Psoas muscle (tissue), 8 donors: ENCODE measurements at places on chromosomes 6 and 20. TPM values are rescaled to one million over a fixed set of nuclear protein-coding genes. Genes with fewer than 3 reads are reported as not detected.

DNA sequence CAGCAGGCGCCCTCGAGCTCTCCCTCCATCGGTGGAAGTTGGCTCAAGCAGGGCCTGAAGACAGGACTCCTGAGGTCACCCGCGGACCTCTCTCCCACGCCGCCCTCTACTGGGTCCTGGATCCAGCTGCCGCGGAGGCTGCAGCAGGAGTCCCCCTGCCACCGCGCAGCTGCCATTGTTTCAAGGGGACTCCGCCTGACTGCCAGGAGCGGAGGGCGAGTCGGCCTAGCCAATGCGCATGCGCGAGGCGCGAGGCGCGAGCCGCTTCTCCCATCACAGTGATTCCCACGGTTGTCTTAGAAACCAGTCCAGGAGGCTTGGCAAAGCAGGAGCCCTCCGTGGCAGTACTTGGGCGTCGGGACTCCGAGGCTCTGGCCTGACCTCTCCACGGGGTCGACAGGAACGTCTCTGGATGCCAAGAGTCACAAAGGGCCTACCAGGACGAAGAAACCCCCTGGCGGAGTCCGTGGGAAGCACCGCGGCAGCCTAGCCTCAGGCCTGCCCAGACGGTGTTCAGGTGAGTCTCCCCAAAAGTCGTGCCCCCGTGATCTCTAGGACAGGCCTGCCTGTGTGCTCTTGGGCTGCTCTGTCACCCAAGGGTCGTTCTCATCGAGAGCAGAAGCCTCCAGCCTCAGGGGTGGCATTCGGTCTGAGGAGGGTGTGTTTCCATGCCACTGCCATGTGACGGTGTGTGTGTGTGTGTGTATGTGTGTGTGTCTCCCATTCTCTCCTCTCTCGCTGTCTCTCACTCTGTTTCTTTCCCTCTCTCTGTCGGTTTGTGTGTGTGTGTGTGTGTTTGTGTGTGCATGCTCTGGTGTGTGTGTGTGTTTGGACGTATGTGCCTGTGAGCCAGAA lies 290.6 kb upstream of the ZNF337 start:
- no peaks in the 10 kb centered on the region for H3K27me3 ChIP-seq
- DNase-seq, result peak; percentile 30
- no peak overlapping the region for H3K27ac ChIP-seq
- H3K4me3 ChIP-seq, result peak overlapping the region; percentile 57

The ZKSCAN4 gene
- total RNA-seq, result 1.0 TPM

DNA sequence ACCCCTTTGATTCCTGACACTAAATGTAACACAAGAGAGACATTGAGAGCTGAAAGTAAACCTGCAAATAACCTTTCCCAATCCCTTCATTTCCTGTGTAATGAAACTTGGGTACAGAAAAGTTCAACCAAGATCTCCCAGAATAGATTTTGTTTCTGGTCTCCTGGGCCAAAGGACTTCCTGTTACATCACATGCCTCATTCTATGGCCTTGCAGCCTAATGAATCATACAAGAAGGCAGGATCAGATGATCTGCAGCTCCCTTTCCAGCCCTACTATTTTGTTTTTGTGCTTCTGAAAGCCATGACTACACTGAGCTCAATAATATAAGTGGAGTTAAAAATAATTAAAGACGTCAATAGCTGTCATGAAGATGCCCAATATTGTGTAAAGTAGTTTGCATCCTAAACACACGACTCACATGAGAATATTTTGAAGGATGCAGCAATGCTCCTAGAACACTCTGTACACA lies 73.4 kb upstream of the NOX3 start:
- no peaks in the 10 kb centered on the region for H3K27me3 ChIP-seq
- peak overlapping the region; percentile 82 for H3K27ac ChIP-seq
- no peaks in the 10 kb centered on the region for H3K36me3 ChIP-seq
- H3K4me1 ChIP-seq, result peaks cover 7% of the 10 kb centered on the region
- no peak for DNase-seq

The ADGRF5 gene
- total RNA-seq, result 23.6 TPM

DNA sequence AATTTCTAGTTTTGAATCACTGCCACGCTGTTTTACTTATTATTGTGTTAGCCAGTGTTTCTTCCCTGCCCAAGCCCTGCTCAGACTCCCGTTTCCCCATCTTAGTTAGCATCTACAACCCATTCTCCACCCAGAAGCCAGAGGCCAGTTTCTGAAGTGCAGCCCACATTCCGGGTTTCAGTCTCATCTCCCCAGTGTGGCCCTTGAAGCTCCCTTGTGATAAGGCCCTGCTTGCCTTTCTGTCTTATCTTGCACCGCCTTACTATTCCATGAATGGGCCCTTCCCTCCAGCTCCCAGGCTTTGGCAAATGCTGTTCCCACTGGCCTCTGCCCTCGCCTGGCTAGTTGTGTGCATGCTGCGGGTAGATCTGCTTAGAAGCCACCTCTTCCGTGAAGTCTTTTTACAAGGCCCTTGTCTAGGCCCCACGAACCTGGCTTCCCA lies 41.1 kb downstream of the TOX2 start:
- no peak overlapping the region for H3K4me3 ChIP-seq
- no peak overlapping the region for H3K27ac ChIP-seq
- H3K27me3 ChIP-seq, result peaks cover 3% of the 10 kb centered on the region
- no peaks in the 10 kb centered on the region for H3K36me3 ChIP-seq

The ADTRP gene
- total RNA-seq, result not detected

- peak; percentile 39 for DNase-seq
- peaks cover 4% of the 10 kb centered on the region for H3K36me3 ChIP-seq
- peaks cover 23% of the 10 kb centered on the region for H3K4me1 ChIP-seq
- H3K4me3 ChIP-seq, result peak overlapping the region; percentile 83
Measured at GRCh38 chr6:26286168-26286877, 78.7 kb upstream of the BTN3A2 start.

The HAO1 gene
- not detected for total RNA-seq

The GRM1 gene
- not detected for total RNA-seq

The VSX1 gene
- total RNA-seq, result 0.48 TPM

The MUC21 gene
- total RNA-seq, result not detected

The MAP7 gene
- 0.46 TPM for total RNA-seq

DNA sequence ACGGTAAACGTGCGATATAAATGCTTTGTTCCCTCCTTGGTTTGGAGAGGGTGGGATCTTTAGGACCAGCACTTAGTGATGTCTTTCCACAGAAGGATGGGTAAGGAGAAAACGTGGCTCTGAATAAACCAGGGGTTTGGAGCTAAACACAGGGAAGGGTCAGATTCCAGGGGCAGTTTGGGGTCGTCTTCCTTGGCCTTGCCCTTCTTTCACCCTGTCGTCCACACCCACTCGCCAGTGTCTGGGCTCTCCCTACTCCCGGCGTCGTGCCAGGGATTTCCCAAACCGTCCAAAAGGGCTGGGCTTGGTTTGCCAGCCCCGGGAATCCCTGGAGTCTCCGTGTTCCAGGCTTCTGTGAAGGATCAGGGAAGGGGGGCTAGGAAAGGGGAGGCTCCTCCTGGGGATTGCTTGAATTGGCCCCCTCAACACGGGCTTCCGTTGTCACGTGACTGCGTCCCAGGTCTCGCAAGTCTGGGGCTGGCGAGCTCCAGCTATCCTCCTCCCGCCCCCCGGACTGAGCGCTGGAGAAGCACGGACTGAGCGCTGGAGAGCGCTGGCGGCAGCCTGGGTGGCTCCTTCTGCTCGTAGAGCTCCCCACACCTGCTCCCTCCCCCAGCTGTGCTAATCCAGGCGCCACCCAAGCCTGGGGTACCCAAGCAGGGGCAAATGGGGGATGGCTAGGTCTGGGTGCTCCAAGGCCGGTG lies 9.4 kb upstream of the ARMC12 start:
- no peaks in the 10 kb centered on the region for H3K36me3 ChIP-seq
- peaks cover 70% of the 10 kb centered on the region for H3K4me1 ChIP-seq
- peak overlapping the region; percentile 75 for H3K4me3 ChIP-seq
- DNase-seq, result peak; percentile 98

- H3K27ac ChIP-seq, result no peak overlapping the region
- peaks cover 22% of the 10 kb centered on the region for H3K4me1 ChIP-seq
- H3K27me3 ChIP-seq, result no peaks in the 10 kb centered on the region
- no peak for DNase-seq
- peaks cover 56% of the 10 kb centered on the region for H3K36me3 ChIP-seq
Measured at GRCh38 chr6:15522856-15523529, 139.8 kb downstream of the DTNBP1 start.

GRCh38 chr6:70270287-70271005 lies 32.4 kb downstream of the COL9A1 start:
- no peaks in the 10 kb centered on the region for H3K4me1 ChIP-seq
- no peak overlapping the region for H3K27ac ChIP-seq
- H3K27me3 ChIP-seq, result no peaks in the 10 kb centered on the region

DNA sequence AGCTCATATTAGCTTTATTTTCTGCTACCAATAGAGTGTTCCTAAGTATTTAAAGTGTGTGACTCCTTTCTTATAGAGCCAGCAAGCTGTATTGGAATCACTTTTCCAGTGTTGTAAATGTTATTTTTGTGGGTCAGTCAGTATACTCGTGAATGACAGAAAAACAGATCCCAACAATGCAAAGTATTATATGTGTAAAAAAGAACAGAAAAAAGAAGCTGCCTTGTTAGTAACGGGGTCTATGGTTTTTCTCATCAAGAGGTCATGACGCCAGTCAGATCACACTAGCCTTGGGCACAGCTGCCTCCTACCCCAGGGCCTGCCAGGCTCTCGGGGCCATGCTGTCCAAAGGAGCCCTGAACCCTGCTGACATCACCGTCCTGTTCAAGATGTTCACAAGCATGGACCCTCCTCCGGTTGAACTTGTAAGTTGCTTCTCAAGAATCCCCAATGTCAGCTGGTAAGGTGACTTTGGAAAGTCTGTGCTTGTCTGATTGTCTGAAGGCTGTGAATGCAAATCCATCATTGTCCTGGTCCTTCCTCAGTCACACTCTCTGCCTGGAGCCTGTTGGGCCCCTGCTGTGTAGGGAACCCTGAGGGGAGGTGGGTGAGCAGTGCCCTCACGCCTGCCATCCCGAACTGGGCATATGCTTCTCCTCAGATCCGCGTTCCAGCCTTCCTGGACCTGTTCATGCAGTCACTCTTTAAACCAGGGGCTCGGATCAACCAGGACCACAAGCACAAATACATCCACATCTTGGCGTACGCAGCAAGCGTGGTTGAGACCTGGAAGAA lies 9.8 kb downstream of the NELFCD start:
- peaks cover 11% of the 10 kb centered on the region for H3K36me3 ChIP-seq
- no peak overlapping the region for H3K27ac ChIP-seq
- H3K27me3 ChIP-seq, result no peaks in the 10 kb centered on the region
- H3K4me3 ChIP-seq, result no peak overlapping the region

The PHACTR3 gene
- total RNA-seq, result not detected

The OVOL2 gene
- total RNA-seq, result not detected

GRCh38 chr6:73857341-73857890 lies 161.4 kb downstream of the CD109 start:
- H3K4me1 ChIP-seq, result no peaks in the 10 kb centered on the region
- H3K27me3 ChIP-seq, result no peaks in the 10 kb centered on the region
- no peak overlapping the region for H3K27ac ChIP-seq

The SLC29A1 gene
- 29.6 TPM for total RNA-seq

DNA sequence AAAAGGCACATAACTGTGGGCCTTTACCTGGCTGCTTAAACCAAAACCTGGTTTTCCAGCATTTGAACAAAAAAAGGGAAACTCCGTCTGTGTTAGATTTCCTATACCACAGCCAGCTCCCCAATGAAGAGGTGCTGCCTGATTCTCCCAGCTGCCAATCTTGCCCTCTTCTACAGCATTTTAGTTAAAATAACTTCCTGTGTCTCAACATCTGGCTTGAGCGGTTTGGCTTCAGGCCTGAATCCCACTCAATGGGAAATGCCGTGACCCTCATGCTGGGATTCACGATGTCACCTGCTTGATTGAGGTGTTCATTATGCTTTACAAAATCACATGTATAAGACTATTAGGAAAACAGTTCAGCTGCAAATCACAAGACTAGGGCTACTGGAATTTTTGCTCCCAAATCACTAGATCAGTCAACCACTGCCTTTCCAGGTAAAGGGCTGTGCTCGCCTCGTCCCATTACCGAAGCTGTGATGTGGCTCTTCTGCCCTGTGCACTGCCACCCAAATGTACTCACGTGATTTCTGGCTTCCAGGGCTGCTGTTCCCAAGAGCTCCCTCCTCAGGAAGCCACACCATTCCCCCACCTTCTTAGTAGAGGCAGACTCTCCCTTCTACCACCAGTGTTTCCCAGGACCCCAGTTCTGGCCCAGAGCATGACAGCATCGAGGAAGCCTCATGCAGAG lies 94.6 kb downstream of the PSMG4 start:
- peaks cover 48% of the 10 kb centered on the region for H3K4me1 ChIP-seq
- DNase-seq, result no peak
- no peak overlapping the region for H3K4me3 ChIP-seq
- no peaks in the 10 kb centered on the region for H3K27me3 ChIP-seq
- H3K36me3 ChIP-seq, result no peaks in the 10 kb centered on the region

The C4A gene
- 10.4 TPM for total RNA-seq

DNA sequence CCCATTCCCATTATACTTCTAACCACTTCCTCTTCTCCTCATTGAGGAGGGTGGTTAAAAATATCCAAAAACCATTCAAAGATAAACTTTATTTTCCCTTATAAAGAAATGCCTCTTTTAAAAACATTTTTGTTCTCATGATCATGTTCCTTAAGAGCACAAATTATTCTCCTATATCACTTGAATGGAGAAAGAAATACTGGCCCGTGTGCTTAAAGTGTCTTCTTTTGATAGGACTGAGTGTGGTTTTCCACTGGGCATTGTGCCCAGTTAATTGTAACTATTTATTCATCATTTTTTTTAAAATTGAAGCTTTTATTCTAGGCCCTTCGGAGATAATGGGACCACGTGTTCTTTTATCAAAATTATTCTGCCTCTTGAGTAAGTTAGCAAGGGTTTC lies 871.5 kb downstream of the QKI start:
- H3K27me3 ChIP-seq, result peaks cover 2% of the 10 kb centered on the region
- no peaks in the 10 kb centered on the region for H3K4me1 ChIP-seq
- H3K27ac ChIP-seq, result no peak overlapping the region
- no peak for DNase-seq
- H3K4me3 ChIP-seq, result no peak overlapping the region
- no peaks in the 10 kb centered on the region for H3K36me3 ChIP-seq

The ID4 gene
- total RNA-seq, result 1.3 TPM

The BAK1 gene
- total RNA-seq, result 18.6 TPM

- no peaks in the 10 kb centered on the region for H3K36me3 ChIP-seq
- no peaks in the 10 kb centered on the region for H3K27me3 ChIP-seq
- no peak overlapping the region for H3K4me3 ChIP-seq
Measured at GRCh38 chr6:38610050-38610625, 29.6 kb downstream of the BTBD9 start.

DNA sequence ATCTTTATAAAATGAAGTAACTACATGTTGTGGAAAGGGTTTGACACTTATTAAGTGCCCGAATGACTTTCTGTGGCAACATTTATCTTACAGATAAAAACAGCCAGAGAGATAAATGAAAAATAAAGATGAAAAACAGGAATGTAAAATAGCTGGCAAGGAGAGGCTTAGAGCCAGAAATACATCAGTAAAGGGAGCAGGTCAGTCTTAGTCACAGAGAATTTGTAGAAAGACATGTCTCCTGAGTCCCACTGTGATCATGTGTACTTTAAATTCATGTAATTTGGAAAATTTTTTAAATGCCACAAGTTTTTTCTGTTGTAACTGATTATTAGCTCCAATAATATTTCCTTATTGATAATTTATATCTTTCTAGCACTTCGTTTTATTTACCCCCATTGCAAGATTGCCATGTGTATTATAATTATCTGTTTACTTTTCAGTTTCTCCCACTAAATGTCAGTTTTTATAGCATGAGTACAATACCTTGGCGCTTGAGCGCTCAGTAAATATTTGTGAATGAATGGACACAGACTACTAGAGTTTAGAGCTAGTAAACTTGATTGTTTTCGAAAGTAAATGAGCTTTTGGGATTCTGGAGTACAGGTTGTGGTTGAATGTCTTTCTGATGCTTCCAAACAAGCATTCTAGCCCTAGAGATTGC lies 15.2 kb downstream of the TAB2 start:
- no peak for DNase-seq
- H3K4me1 ChIP-seq, result peaks cover 87% of the 10 kb centered on the region
- H3K27me3 ChIP-seq, result no peaks in the 10 kb centered on the region
- no peaks in the 10 kb centered on the region for H3K36me3 ChIP-seq
- no peak overlapping the region for H3K4me3 ChIP-seq
